ENCODE measurements at places on chromosomes 3 and 15.

DNA sequence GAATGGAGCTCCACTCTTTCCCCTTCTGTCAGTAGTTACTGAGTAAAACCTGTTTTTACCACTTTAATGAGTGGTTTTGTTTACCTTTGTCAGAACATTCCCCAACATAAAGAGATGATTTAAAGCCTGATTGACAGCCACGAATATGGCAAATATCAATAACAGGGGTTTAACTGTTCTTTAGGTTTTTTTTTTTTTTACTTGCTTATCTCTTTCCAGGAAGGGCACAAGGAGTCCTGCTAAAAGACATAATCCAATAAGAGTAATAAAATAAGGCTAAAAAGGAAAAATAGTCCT, 11.5 kb upstream of the UBE2Q2 start:
- no peak for DNase-seq

- no peak for DNase-seq
Measured at GRCh38 chr15:47258521-47258920, 458.8 kb upstream of the SEMA6D start.

DNA sequence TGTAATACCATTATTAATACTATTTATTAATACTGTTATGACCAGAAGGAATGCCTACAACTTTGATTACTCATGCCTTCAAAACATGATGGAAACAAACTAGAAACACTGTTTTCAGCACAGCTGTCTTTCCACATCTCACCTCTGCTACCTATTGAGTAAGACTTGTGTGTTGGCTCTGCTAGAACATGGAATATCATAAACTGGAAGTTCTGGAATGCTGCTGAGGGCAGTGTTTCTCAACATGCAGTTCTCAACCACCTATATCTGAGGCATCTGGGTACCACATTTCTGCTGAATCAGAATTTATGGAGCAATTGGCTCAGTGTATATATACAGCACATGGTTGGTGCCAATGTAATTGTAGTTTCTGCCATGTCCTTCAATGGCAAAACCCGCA, 392.1 kb downstream of the TUSC7 start:
- DNase-seq = no peak

- DNase-seq = no peak
Measured at GRCh38 chr15:55799291-55800212, 56.6 kb upstream of the PRTG start.

DNA sequence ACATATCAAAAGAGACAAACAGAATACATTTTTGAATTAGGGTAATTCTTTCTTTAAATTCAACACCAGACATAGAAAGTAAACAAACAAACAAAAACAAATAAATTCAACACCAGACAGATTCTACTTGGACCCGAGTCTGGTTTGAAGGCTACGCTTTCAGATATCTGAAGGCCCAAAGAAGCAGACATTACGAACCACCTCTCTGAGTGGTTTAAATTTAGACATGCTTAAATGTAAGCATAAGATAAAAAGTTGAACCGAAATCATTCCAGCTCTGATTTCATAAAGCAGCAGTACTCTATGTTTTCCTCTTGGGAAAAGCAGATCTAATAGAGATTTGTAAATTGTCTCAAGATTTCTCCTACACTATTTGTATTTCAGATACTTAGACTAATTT, 29.9 kb downstream of the UBA5 start:
- no peak for DNase-seq

GRCh38 chr3:24311881-24312280, 182.8 kb downstream of the THRB start:
- no peak for DNase-seq

GRCh38 chr3:22779737-22780136, 423.4 kb upstream of the UBE2E2 start:
- DNase-seq = no peak

DNA sequence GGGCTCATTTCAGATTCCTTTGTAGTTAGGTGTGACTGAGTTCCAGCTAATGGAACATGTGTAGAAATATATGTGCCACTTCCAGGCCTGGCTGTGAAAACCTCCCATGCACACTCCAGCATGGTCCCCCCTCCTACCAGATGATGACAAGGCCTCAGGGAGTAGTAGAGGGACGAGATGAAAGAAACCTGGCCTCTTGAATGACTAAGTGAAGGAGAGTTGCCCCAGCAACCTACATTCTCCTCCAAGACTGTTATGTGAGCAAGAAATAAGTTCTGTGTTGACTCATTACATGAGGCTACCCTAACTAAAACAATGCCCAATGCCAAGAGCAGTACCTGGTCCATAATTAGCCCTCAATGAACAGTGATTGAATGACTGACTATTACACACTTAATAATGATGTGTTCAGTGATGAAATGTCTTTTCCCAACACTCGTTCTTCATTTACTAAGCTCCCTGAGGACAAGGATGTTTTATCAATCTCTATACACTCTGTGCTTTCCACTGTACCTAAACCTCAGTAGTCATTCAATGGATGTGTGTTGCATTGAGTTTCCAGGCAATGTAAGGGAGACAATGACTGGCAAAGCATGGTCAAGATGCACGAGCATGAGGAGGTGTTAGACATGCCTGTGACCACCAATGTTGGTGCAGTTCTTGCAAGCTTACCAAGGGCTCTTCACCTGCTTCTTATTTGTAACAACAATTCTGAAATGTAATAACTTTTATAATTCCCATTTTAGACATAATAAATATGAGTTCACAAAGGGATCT, 62.0 kb upstream of the BCL6 start:
- DNase-seq = no peak

DNA sequence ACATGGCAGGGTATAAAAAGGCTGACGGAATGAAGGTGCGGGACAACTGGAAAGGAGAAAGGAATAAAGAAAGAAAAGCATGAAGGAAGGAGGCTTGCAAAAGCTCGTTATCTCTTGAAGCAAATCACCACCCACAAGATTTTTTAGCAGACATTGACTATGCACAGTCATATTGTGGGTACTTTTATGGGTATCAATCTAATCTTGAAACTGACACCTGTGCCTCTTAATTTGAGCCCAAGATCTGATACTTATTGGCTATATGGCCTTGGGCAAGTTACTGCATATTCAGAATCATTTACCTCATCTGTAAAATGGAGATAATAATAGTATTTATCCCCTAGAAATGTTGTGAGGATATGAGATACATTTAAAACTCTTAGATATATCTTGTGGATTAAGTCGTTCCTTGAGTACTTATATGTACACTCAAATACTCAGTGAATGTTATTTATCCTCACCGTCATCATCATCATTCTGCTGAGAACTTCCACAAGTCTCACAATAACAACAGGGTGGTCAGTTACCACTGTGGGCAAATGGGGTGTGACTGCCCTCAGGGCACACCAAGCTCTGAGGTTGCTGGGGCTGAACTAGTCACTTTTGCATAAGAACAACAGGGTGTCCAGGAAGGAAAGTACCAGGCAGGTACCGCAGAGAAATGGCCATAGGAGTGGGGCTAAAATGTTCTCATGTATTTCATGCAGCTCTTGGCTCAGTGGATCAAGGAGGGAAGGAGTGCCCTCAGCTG, 266.1 kb downstream of the SLC9A9 start:
- no peak for DNase-seq

DNA sequence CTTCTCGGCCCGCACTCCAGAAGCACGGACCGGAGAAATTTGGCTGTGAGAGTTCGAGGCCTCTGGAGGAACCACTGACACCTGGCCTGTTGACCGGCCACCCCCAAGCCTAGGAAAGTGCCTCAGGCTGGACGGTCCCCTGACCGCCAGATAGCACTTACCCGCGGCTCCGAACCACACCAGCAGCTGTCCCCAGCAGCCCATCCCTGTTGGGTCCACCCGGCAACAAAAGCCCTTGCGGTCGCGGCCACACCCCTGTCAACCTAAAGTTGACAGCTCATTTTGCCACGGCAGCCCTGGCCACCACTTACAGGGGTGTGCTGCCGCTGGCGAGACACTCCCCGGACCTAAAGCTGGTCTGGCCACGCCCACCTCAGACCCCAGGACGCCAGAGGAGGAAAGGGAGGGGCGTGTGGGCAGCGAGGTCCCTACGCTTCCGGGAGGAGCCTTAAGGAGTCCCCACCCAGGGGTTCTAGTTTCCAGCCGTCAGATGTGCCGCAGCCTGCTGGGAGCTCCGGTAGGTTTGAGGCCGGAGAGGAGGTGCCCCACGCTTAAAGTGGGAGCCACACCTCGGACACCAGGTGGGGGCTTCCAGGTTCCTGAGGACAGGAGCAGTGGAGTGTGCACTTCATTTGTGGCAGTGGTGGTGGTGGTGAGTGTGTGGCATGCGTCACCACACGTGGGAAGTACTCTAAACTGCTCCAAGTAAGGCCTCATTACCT, at the start of gene LTK:
TSS of gene LTK (minus strand) at position 322 of the 722 bp plus-strand sequence. CDS start at position 204, 118 bp downstream.
- DNase-seq = no peak

DNA sequence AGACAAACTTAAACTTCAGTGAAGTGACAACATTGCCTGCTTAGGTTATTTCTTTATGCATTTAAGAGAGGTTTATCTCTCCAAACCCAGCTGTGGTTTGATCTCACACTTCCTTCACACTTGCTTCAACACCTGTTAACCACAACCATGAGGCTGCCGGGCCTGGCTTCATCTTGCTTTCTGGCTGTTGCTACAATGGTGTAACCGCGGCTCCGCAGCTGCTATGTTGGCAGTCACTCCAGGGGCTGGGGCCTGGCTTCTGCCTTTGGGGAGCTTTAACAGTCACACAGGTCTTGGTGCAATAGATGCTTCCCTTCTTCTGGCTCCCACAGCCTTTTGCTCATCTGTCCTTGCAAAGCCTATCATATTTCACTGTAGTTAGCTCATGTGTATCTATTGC, 72.9 kb upstream of the MNS1 start:
- DNase-seq = no peak

GRCh38 chr3:85259748-85260147, 301.0 kb downstream of the CADM2 start:
- no peak for DNase-seq

DNA sequence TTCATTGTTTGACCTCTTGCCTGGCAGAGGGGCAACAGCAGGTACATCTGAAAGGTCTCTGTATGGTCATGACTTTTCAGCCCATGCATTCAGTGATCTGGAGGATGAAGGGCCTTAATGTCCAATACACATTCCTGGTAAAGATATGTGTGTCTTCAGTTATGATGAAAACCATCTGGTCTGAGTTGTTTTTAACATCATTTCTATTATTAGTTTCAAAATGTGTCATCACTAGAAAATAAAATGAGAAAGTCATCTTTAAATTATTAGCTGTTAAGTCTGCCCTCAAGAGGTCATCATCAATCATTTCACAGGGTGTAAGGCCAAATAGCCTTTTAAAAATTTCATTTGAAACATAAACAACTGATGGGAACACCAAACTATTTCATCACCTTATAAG, 92.1 kb upstream of the PLSCR4 start:
- DNase-seq = no peak

DNA sequence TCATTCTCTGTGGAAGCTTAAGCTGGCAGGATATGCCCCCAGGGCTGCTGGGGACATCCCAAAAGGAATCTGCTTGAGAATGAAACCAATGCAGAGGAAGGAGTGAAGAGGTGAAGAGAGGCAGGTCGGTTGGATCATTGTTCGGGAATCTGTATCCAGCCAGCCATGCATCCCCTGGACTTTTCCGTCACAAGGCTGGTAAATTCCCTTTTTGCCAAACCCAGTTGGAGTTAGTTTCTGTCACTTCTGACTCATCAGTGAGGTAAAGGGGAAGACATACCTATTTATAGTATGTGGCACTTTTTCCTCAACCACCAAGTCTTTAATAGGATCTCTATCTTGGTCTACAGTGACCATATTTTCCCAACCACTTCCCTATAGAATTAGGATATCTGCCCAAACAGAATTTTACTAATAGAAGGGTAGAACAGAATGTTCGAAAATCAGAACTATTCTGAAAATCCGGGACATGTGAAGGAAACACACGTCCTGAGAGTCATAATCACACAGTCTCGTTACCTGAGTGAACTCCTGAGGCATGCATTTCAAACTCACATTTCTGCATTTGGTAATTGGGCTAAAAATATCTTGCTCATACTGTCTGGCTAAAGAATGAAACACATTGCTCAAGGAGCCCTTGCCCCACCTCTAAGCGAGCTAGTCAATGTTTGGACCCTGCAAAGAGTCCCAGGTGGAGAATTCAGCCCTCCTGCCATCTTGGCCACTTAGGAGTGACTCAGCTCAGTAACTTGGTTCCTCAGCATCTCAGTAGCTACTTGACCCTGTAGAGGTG, 289.7 kb upstream of the ADAMTS9 start:
- DNase-seq = no peak

DNA sequence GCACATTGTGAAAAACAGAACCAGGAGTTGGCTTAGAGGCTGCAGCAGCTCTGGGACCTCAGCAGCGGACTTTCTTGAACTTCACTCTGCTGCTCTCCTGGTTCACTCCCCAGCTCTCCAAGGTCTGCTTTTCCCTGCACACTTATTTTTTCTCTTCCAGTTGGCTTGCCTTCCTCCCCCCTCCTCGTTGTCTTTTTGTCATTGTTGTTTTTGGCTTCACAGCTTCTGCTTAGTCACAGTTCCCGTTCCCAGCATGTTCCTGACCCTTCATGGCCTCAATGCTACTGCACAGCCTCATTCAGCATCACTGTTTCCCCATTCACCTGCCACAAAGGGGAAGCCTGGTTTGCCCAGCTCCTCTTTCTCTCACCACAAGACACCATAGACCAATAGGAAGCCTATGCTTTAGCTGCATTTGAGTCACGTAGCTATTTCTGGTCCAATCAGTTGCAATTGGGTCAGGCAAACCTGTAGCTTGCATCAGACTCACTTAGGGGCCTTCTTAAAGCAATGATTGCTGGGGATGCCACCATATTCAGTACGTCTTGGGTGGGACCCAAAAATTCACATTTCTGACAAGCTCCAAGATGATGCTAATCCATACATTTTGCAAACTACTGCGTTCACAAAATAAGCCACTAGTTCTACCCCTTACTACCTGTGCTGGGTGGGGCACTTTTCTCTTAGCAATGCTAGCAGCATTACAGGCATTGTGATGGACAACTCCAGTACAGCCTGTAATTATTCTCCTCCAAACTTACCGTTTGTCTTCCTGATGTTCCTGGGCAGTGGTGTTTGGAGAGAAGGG, 7.8 kb upstream of the SUMF1 start:
- no peak for DNase-seq

DNA sequence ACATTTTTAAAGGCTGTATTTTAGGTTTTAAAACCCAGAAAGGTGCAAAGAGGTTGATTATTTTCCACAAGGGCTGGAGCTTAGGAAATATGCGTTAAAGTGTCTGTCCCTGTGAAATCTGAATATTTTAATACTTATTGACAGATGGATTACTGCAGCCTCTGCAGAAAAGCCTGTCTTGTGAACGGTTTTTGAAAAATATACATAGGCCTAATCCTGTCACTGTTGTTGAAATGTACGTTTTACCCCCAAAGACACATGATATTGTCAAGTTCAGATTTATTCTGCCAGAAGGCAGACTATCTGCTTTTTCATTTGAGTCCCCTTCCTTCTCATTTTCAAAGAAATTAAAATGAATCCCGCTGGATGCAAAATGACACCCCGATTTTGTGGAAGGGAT, 2.2 kb upstream of the BCL6 start:
- DNase-seq = no peak

DNA sequence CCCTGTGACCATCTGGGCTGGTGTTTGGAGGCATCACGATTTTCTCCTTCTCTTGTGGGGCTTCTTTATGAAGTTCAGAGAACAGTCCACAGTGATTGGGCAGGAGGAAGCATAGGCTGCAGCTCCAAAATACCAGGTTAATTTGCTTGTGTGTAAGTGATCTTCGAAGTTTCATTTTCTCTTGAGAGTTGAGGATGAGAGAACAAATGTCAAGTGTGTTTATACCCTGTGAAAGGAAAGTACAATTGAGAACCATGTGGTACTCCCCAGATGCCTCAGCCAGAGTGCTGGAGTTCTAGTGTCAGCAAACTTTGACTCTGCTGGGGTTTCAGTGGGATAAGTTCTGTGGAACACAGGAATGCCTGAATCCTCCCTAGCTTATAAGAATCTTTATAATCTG, 357.1 kb upstream of the CFAP20DC start:
- DNase-seq = no peak

- DNase-seq = no peak
Measured at GRCh38 chr15:72491768-72492167, 17.6 kb downstream of the ARIH1 start.

All from stimulated activated CD4-positive, alpha-beta T cell treated with anti-CD3 and anti-CD28 coated beads, Interleukin-1b, Interleukin-23, amount 100 ng/mL, for 1 hour (primary cell).